ENCODE measurements at places on chromosomes 2 and 18. TPM values are rescaled to one million over a fixed set of nuclear protein-coding genes. Genes with fewer than 3 reads are reported as not detected.

CD8B2 gene
- total RNA-seq: 0.16 TPM

CHRNG gene
- total RNA-seq: not detected

EML6 gene
- total RNA-seq: 5.3 TPM

TMEM18 gene
- 19.0 TPM for total RNA-seq

TCF4 gene
- 88.2 TPM for total RNA-seq

CHST9 gene
- total RNA-seq: 0.06 TPM

KCNK3 gene
- 0.64 TPM for total RNA-seq

EDAR gene
- 0.25 TPM for total RNA-seq

GNAL gene
- 4.7 TPM for total RNA-seq

GPR75 gene
- total RNA-seq: 1.3 TPM

TEKT4 gene
- total RNA-seq: not detected

TAF1B gene
- 9.4 TPM for total RNA-seq

IL37 gene
- 0.82 TPM for total RNA-seq

AKAIN1 gene
- not detected for total RNA-seq

VAMP5 gene
- total RNA-seq: 39.3 TPM

GCC2 gene
- total RNA-seq: 77.2 TPM

GPBAR1 gene
- 3.7 TPM for total RNA-seq

SPATA3 gene
- total RNA-seq: not detected

All from mucosa of descending colon (tissue), 3 donors.